Cardiac atrium fibroblast (primary cell): ENCODE measurements at places on chromosomes 7 and 10. TPM values are rescaled to one million over a fixed set of nuclear protein-coding genes. Genes with fewer than 3 reads are reported as not detected.

The OR2F2 gene
- total RNA-seq, result not detected in 2 replicates

The CARD11 gene
- 0.49 TPM in 1 of 2 replicates, not detected in the other for total RNA-seq

The CEP55 gene
- 9.0 and 9.6 TPM in 2 replicates for total RNA-seq

The COL28A1 gene
- not detected in 2 replicates for total RNA-seq

The LRMDA gene
- total RNA-seq, result not detected in 2 replicates

The CYP3A5 gene
- total RNA-seq, result not detected in 2 replicates
